Activated T-cell treated with anti-CD3 and anti-CD28 coated beads, Interleukin-2, amount 50 U/mL, for 4 hours (primary cell): ENCODE measurements at places on chromosomes 4 and X.

DNA sequence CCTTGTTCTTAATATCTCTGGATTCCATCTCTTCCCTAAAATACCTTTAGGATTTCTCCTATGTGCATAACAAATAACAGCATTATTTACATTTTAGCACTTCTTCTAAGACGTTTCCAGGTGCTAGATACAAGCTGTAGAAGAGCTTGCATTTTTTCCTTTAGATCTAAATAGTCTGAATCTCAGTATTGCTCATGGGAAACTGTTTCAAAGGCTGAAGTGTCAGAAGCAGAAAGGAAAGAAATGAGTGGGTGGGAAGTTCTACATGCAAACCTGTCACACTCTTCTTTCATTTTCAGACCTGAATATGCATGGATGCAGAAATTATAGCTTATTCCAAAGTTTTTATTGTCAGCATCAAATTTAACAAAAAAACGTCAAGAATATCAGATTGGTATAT is 41.8 kb downstream of the FGF13 start:
- no peak for DNase-seq

DNA sequence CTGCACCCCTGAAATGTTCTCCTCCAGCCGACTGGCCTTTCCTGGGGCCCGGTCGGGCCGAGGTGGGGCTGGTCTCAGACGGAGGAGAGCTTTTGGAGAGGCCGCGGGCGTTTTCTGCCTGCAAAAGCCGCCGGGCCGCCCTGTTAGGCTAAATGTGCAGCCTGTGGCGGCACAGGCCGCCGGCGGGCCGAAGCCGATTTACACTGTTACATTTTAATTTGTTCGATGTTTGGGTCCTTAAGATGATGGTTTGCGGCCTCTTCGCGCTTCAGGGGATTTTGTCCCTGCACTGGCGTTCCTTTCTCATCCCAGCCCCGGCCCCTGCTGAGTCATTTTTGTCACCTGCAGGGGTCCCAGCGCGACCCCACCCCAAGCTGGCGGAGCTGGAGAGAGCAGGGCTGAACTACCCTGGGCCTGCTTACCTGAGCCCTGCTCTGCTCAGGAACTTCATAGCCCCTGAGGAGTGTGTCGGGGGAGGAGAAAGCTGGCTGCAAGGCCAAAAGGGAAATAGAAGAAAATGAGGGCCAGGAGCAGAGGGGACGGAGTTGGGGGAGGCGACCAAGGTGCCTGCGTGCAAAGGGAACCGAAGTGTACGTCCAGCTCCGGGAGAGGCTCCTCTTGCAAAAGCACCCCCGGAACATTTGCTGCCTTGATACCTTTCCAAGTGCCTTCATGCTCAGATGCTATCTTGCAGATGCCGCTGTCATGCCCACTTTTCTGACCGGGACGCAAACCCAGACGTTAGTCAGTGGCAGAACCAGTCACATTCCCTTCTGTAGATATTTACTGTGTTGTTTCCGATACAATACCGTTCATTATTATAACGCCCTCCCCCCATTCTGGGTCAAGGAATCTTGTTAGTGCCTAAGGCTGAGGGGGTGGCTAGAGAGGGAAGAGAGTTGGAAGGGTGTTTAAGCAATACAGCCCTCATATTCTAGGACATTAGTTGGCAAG is 977 bp upstream of the RBBP7 start:
- no peak for DNase-seq

DNA sequence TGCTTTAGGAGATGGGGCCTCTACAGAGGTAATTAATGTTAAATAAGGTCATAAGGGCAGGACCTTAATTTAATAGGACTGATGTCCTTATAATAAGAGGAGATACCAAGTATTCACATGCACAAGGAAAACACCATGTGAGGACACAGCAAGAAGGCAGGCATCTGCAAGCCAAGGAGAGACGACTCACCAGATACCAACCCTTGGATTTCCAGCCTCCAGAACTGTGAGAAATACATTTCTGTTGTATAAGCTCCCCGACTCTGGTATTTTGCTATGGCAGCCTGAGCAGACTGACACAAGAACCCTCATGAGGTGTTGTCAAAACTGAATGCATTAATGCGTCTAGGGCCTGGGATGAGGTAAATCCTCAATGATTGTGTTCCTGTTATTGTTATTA is 56.2 kb upstream of the MAPK10 start:
- no peak for DNase-seq

DNA sequence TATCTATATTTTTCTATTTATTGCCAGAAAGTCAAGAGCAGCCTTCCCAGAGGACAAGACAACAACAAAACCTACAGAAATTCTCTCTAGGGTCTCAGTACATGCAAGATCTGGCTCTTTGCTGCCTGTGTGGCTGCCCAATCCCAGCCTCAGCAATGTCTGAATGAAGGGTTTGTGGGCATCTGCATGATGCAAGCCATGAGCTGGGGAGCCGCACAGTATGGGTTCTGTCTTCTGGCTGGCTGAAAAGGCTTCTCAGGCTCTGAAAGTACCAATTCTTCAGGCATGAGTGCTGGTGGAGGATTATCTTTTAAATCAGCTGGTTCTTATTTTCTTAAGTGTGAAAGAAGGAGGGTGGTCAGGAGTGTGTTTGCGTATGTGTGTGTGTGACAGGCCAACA is 104.6 kb downstream of the PDGFRA start:
- no peak for DNase-seq

- DNase-seq = no peak
Measured at GRCh38 chr4:7206385-7206784, 14.0 kb downstream of the SORCS2 start.

DNA sequence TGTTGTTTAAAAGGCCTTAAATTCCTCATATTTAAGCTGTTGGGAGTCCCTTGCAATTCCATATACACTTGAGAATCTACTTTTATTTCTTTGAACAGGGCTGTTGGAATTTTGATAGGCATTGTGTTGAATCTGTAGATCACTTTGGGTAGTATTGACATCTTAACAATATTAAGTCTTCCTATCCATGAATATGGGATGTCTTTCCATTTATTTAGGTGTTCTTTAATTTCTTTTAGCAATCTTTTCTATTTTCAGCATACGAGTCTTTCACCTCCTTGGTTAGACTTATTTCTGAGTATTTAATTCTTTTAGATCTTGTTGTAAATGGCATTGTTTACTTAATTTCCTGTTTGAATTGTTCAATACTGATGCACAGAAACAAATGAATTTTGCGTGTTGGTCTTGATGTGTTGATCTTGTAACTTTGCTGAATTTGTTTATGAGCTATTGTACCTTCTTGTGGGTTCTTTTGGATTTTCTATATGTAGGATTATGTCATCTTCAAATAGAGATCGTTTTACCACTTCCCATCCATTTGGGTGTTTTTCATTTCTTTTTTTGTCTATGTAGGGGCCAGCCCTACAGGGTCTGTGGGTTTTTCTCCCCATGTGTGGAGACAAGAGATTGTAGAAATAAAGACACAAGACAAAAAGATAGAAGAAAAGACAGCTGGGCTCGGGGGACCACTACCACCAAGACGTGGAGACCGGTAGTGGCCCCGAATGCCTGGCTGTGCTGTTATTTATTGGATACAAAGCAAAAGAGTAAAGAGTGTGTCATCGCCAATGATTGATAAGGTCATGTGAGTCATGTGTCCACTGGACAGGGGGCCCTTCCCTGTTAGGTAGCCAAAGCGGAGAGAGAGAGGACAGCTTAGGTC is 18.2 kb upstream of the CTBP1 start:
- DNase-seq = no peak

- no peak for DNase-seq
Measured at GRCh38 chrX:16316331-16316730, 149.1 kb downstream of the MAGEB17 start.

DNA sequence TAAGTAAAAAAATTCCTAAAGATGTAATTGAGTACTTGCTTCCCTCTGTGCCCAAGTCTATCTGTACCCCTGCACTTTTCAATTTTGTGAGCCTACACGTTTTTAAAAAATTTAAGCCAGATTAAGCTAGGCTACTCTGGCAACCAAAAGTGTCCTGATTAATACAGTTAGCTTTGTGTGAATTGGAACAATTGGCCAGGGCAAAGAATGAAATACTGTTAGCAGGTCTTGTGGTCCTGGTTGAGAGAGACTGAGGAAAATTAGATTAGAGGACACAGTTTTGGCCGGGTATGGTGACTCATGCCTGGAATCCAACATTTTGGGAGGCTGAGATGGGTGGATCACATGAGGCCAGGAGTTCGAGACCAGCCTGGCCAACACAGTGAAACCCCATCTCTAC is 293.3 kb downstream of the RAPGEF2 start:
- no peak for DNase-seq

DNA sequence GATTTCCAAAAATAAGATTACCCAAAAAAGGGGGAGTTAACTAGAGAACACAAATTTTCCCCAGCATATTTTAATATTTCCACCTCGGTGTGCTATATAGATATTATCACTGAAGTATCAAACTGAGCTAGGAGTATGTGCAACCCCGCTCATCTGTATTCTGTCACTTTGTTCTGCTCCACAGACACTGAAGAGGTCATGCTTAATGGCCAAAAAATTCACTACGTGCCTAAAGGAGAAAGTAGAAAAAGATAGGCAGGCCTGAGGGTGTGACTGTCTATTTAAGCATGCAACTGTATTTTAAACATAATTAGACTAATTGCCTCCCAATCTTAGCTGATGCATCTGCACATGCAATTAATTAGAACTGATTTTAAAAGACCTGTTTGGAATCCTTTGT is 24.5 kb downstream of the SH3RF1 start:
- no peak for DNase-seq

- no peak for DNase-seq
Measured at GRCh38 chr4:70000711-70001110, 4.9 kb downstream of the STATH start.

GRCh38 chrX:25726539-25726938 is 411.6 kb upstream of the MAGEB18 start:
- DNase-seq = no peak

- no peak for DNase-seq
Measured at GRCh38 chr4:102751941-102752340, 8.8 kb downstream of the MANBA start.

DNA sequence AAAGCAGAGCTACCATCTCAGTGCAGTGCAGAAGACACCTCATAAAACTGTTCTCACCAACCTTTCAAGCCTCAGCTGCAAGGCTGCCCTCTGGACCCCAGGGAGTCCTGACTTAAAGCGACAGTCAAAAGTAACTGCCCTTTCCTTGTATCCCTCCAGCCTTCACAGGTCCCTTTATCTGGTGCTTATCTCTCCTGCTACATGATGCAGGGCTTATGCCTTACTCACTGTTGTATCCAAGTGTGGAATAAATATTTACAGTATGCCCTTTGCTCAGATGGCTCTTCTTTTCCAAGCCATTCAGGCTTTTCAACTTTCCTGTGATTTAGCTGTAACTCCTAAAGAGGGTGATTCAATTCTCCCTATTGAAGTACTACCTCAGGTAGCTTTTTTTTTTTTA is 92.6 kb downstream of the KDR start:
- no peak for DNase-seq

DNA sequence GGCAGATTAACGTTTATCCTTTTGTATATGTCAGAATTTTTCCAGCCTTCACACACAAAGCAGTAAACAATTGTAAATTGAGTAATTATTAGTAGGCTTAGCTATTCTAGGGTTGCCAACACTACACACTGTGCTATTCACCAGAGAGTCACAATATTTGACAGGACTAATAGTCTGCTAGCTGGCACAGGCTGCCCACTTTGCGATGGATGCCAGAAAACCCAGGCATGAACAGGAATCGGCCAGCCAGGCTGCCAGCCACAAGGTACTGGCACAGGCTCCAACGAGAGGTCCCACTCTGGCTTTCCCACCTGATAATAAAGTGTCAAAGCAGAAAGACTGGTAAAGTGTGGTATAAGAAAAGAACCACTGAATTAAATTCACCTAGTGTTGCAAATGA is 94.8 kb downstream of the TET2 start:
- DNase-seq = no peak

- no peak for DNase-seq
Measured at GRCh38 chr4:173736840-173737239, 206.8 kb upstream of the HAND2 start.

GRCh38 chr4:56048383-56048701 is 99.6 kb downstream of the CEP135 start:
- DNase-seq = no peak

DNA sequence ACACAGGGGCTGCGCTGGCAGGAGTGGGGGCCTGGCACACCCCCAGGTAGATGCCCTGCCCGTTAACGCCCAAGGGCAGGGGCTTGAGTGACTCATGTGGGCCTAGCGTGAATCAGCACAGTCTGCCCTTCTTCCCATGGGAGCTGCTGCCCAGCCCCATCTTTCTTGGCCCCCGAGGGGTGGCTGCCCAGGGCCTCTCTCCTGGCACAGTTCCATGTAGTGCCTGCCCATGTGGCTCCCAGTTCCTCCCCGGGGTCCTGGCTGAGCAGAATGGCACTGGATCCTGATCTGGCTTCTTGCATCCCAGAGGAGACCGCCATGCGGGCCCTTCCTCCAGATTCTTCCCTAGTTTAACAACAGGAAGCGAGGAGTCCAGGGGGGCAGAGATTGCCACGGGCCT is 2.1 kb upstream of the AVPR2 start:
- no peak for DNase-seq

GRCh38 chr4:47184083-47184482 is 152.7 kb downstream of the GABRB1 start:
- no peak for DNase-seq

GRCh38 chr4:18938343-18939099 is 917.0 kb upstream of the LCORL start:
- DNase-seq = no peak

DNA sequence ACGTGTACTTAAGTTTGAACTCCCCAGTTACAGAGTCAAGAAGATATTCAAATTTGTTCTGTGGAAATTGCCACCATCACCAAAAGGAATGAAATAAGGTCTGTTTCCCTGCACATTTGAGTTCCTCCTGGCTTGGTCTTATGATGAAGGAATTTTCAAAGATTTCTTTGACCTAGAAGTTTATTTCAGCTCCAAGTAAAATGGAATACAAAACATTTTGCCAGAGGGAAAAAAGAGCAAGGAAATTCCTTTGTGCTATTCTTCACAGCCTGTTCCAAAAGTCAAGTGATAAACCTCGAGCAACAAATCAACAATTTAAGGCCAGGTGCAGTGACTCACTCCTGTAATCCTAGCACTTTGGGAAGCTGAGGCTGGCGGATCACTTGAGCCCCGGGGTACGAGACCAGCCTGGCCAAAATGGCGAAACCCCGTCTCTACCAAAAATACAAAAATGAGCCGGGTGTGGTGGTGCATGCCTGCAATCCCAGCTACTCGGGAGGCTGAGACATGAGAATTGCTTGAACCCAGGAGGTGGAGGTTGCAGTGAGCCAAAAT is 3.4 kb downstream of the NKRF start:
- no peak for DNase-seq
